ENCODE measurements at places on chromosomes 6 and 20.

DNA sequence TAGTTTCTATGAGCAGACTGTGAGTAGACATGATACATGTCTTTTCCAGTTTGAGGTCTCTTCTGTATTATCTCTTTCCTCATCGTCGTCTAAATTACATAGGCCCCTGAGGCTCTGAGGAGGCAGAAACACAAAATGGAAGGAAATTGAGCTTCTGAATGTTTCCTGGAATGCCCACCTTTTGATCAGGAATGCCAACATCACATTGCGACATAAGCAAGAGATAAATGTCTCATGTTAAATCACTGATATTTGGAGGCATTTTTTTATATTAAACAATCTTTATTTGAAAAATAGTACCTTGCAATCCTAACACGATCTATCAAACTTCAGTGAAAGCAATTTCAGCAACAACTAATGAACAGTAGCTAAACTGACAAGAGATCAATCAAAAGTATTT, 134.5 kb upstream of the PLCB4 start:
- DNase-seq: no peak

DNA sequence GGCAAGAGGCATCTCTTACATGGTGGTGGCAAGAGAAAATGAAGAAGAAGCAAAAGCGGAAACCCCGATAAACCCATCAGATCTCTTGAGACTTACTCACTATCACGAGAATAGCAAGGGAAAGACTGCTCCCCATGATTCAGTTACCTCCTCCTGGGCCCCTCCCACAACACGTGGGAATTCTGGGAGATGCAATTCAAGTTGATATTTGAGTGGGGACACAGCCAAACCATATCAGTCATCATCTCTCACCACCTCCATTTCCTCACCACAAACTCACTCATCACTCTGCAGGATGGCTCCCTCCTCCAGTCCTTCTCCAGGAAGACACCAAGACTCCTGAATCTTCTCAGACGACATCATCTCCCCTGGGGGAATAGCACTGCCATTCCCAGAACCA, 25.8 kb upstream of the SLC16A10 start:
- DNase-seq: peak; percentile 12

GRCh38 chr6:170371588-170371987, 65.0 kb downstream of the FAM120B start:
- no peak for DNase-seq

- DNase-seq: no peak
Measured at GRCh38 chr20:24972341-24972740, 20.2 kb downstream of the APMAP start.

GRCh38 chr6:108343894-108344293, 49.0 kb downstream of the AFG1L start:
- DNase-seq: no peak

- DNase-seq: no peak
Measured at GRCh38 chr6:24667378-24667803, 514 bp downstream of the ACOT13 start.

GRCh38 chr6:12973386-12973785, 256.8 kb downstream of the PHACTR1 start:
- no peak for DNase-seq

- DNase-seq: no peak
Measured at GRCh38 chr20:61797200-61797599, 268.5 kb downstream of the TAF4 start.

- no peak for DNase-seq
Measured at GRCh38 chr6:70668499-70668812, 773 bp downstream of the SMAP1 start.

DNA sequence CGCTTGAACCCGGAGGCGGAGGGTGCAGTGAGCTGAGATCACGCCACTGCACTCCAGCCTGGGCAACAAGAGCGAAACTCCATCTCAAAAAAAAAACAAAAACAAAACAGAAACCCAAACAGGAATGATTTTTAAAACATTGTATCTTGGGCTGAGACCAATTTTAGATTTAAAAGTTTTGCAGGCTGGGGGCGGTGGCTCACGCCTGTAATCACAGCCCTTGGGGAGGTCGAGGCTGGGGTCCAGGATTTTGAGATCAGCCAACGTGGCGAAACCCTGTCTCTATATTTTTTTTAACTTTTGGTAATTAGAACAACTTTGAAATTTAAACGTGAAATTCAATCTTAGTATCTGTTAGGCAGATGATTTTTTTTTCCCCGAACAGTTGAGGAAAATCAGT, 70.5 kb downstream of the AKAP12 start:
- no peak for DNase-seq

DNA sequence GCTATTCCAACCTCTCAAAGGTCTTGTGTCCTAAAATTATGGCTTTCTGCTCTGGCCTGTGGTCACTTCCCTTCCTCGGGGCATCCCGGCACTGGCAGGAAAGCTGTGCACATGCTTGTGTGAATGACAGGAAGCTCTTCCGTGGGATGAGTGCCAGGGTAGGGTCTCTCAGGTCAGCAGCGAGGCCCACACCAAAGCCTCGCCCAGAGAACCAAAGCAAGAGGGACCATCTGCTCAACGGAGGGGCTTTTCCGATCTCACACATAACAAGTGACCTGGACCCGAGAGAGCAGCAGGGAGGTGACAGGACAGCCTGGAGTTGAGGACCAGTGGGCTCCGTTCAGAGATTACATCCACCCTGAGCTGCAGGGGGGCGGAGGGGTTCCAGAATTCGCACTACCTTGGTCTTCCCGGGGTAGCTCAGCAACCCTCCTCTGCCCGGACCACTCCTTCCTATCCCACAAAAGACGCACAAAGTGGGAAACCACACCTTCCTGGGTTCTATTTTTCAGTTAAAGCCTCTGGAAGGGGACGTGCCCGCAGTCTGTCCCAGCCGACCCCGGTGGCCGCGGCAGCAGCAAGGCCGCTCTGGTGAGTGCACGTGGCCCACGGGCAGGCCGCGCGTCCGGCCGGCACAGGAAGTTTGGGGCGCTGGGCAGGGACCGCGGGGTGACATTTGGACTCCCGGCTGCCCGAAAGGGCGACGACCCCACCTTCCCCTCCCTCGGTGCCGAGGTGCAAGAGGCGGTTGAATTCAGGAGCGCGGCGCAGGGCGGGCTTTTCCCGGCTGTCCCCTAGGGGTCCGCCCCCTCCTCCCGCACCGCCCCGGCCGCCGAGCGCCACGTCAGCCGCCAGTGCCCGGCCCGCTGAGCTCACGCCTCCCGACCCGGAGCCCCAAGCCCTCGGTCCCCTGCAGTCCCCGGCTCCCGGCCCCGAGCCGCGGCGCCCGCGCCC, 988 bp downstream of the TXNDC5 start:
- DNase-seq: no peak

- no peak for DNase-seq
Measured at GRCh38 chr6:158517038-158517437, 42.9 kb upstream of the TMEM181 start.

GRCh38 chr20:56780266-56780665, 151.2 kb downstream of the TFAP2C start:
- DNase-seq: no peak

DNA sequence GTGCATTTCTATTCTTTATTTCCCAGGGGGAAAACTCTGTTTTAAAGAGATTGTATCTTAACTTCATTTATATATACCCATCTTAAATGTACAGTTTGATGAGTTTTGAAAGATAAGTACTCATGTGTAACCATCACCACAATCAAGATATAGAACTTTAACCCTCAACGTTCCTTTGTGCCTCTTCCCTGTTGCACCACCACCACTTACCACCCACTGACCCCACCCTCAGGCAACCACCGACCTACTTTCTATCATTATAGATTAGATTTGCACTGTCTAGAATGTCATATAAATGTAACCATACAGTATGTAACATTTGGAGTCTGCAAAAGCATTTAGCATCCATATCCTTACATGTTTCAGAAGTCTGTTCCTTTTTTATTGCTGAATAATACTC, 121.0 kb downstream of the RTN4IP1 start:
- no peak for DNase-seq

GRCh38 chr6:13272131-13273046, 55.9 kb downstream of the TBC1D7 start:
- DNase-seq: no peak

DNA sequence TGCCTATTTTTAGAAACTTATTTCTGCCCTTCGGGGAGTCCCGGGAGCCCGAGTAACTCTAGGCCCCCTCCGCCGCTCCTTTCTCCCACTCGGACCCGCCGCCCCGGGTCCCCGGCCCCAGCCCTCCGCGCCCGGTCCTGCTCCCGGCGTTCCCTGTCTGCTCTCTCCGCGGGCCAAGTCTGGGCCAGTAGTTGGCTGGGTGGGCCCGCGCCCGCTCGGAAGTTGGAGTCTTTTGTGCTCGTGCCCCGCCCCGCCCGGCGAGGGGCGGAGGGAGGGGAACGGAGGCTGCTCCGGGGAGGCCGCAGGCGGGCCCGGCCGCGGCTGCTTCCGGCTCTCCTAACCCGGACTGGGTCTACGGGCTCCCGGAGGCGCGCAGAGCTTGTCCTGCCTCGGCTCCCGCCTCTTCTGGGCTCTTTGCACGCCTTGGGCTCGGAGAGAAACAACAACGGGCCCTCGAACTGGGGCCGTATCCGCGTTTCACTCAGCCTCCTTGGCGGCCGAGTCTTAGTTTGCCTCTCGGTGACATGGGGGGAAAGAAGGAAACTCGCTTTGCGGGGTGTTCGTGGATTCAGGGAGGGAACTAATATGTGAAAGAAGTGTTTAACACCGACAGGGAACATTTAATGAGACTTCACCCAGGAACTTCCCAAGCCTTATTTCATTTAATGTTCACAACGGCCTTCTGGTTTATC, 657 bp downstream of the RALY start:
- peak; percentile 47 for DNase-seq

DNA sequence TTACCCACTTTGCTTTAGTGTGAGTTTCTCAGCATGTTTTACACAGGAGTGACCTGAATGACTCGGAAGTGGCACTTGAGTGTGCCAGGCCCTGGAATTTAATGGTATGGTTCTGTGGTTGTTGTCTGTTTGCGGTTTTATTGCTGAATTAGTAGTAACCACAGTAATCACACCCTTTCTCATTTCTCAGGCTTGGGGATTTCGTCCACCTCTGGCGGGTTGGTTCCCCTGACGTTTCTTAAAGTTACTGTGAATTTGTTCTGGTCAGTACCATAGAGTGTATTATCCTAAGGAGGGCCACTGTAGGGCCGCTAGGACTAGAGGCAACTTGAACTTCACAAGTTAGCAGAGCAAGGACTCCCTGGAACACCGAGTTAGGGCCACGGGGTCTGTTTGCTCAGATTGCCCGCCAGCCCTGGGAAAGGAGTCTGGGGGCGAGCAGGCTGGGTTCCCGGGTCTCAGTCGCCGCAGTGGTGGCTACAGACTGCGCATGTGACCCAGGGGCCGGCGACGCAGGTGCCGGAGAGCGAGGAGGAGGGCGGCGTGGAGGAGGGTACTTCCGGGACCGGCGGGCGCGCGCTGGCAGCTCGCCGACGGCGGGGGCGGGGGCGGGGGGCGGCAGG, 546 bp upstream of the KLHL32 start:
- DNase-seq: no peak

DNA sequence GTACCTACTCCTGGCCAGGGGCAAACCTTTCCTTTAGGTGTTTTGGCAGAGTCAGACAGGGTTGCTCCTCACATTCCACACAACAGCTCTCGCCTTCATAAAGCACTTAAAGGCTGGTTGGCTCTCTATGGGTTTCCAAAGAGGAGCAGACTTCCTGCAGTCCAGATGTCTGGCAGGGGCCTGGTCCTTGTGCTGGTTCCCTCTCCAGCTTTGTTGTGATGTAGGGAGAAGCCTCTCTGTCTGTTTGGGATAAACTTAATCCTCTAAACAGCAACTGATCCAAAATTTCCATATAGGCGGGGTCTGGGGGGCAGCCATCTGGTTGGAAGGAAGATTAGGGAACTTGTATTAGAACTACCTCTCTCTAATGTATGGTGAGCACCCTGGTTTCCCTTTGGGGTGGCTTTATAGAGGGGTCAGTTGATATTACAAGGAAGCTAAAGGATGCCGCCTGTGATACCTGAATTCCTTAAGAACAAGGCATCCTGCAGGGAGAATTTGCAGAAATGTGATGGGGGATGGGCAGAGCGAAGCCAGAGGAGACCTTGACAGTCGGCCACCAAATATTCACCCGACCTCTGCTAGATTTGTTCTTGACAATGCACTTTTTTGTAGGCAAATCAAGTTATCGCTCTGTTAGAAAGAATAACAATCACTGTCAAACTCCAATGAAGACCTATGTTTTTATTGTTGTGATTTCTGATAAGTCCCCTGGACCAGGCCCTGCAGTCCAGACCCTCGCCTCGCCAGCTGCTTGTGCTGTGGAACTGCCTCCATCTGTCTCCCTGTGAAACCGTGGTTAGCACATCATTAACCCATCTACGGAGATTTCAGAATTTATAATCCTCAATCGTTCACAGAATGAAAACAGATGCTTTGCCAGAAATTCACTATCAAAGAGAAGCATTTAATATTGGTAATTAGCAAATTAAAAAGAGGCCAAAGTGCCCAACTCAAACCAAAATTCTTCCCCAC, 94.0 kb upstream of the RALGAPA2 start:
- no peak for DNase-seq

- no peak for DNase-seq
Measured at GRCh38 chr20:32980131-32980941, 23.9 kb downstream of the SUN5 start.

DNA sequence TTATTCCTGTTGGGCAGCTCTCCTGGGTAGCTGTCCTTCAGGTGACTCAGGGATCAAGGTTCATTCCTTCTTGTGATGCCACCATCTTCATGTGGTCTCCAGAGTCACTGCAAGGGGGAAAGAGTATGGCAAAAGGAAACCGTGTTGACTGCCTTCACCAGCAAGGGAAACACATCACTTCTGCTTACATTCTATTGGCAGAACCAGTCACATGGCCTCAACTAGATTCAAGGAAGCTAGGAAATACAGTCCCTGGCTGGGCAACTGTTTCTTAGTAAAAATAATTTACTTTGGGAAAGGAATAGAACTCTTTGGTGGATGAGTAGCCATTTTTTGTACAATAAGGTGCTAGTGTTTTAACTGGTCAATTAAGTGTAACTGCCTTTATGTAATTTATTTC, 5.3 kb downstream of the ANKRD6 start:
- no peak for DNase-seq

GRCh38 chr20:34999021-34999451, 43.4 kb downstream of the MYH7B start:
- no peak for DNase-seq

DNA sequence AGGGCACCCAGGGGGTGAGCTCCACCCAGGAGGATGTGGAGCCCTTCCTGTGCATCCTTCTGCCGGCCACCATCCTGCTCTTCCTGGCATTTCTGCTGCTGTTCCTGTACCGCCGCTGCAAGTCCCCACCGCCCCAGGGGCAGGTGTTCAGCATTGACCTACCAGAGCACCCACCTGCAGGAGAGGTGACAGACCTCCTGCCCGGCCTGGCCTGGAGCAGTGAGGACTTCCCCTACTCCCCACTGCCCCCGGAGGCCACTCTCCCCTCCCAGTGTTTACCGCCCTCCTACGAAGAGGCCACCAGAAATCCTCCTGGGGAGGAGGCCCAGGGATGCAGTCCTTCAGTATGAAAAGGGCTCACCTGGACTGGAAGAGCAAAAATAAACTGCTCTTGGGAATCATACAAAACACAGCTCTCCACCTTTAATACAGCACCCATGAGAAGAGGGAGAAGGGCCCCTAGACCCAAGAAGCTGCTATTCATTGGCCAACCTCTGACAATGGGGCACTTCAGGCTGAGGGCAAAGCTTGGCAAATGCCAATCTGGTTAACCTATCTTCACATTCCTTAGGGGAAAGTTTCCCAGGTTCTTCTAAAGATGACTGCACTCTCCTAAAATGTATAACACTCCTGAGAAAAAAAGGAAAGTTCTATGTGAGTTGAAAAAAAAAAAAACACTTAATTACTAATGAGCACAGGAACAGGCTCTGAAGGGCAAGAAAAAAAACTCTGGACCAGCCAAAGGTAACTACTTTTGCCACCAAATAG, 5.0 kb downstream of the SMIM28 start:
- DNase-seq: no peak

Measured in skeletal muscle cell (primary cell).